ENCODE measurements at places on chromosomes 6 and 20.

DNA sequence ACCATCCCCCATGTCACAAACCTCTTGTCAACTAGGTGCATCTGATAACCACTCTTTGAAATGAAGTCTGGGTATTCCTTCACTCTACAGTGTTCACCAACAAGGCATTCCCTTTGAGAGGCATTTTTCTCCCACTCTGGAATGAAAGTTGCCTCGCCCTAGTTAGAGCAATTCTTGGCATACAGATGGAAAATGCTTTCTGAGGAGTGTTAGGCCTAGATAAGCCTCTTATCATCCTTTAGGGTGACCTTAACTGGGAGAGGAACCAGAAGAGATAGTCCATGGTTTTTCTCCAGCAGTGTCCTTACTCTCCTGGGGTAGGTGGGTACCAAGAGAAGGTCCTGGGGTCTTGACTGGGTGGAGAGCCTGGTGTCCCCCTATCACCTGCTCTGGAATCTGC, 14.8 kb downstream of the CLIC5 start:
- DNase-seq = no peak

- no peak for DNase-seq
Observed at GRCh38 chr6:154994836-154995253, 270 bp upstream of the TIAM2 start.

- peak; percentile 73 for DNase-seq
Observed at GRCh38 chr6:150667977-150668716, 68.5 kb downstream of the PLEKHG1 start.

GRCh38 chr20:15119852-15120487, 782.6 kb upstream of the FLRT3 start:
- DNase-seq = no peak

DNA sequence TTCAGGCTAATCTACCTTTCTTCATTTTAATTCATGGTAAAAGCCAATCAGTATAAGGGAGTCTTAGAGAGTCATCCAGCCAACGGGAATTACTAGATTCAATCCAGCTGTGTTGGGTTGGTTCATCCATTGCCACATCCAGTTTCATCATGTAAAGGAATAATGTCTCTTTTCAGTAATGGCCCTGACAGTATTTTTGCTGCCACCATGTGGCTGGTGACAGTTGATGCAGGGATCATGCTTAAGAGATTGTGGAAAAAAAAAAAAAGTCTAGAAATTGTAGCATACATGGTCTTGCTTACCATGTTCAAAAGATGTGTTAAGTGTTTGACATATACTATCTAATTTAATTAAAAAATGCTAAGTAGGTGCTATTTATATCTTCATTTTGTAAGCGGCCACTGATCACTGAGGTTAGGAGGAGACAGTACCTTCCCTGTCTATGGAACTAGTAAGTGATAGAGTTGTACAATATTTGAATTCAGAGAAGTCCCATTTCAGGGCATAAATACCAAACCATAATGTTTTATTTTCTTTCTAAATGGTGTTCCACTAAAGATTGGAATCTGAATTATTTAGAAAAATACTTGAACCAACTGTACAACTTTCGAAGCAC, 135.9 kb downstream of the KHDRBS2 start:
- no peak for DNase-seq

DNA sequence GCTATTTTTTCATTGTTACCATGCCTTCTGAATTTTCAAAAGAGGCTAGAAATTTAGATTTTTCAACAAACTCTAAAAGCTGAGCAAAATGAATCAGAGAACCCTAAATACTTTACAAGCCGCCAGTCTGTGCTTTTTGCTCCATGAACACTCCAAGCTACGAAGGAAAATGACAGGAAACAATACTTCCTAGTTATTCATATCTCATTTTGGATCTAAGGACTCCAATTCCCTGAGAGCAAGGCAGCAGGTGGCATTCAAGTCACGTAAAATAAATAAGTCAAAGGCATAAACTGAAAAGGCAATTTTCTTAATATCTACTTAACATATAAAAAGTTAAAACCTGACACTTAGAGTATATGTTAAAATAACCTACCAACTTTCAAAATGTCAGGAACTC, 50.6 kb downstream of the PDSS2 start:
- DNase-seq = no peak

DNA sequence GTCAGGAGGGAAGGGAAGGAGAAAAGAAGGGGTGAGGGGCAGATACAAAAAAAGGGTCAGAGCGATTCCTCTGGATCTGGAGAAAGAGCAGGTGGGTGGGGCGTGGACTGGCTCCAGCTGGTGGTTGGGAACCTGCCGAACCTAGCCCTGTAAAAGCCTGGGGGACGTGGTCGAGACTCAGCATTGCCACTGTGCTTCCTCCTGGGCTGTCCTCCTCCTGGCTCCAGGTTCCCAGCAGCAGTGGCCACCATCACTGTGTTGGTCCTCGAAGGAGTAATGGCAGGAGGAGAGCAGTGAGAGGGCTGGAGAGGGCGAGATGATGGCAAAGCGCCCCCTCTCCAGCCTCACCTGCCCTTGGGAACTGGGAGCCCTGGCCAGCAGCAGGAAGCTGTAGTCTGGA, 3.5 kb upstream of the RAET1L start:
- no peak for DNase-seq

DNA sequence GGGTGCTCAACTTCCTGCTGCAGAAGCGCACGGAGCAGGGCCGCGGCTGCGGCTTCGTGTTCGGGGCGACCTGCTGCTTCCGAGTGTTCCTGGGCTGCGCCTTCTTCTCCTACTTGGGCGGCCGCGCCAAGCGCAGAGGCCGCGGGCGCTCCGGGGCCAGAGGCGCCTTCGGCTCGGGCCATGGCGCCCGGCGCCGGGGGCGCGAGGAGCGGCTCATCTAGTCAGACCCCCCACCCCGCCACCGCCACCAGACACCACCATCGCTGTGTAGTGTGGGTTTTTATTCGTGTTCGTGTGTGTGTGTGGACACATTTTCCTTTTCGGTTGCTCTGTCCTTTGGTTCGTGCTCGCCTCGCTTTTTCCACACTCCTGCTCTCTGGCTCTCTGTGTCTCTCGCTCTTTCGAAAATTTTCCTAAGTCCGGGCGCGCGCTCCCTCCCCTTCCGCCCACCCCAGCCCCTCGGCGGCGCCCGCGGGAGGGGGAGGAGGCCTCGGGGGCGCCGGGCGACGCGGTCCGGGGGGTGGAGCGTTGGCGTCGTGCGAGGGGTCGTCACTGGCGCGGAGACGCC, 38.1 kb downstream of the GNAS start:
- DNase-seq = no peak

DNA sequence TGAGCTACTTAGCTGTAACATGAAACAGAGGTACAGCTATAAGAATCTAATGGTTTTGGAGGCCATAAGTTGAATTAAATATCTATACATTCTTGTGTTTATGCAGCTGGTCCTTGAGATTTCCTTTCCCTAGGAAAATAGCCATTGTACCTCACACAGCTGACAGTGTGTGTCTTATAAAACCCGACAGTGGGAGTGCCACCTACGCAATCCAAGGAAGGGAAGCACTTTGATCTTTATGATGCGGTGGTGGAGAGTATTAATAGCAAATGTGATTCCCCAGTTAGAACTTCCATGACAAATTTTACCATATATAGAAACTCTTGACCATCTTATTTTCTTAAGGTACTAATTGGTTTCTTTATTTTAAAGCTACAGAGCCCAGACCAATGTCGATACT, 149.5 kb downstream of the TMEM200A start:
- DNase-seq = no peak

GRCh38 chr6:156729248-156729647, 47.9 kb upstream of the ARID1B start:
- no peak for DNase-seq
